ENCODE measurements at places on chromosomes 5 and 9. TPM values are rescaled to one million over a fixed set of nuclear protein-coding genes. Genes with fewer than 3 reads are reported as not detected.

Gene MRPL50
- 18.6 TPM for total RNA-seq

Gene SLC23A1
- 2.1 TPM for total RNA-seq

Gene IFNA21
- not detected for total RNA-seq

Gene PCDHB16
- total RNA-seq = not detected

Gene AIF1L
- total RNA-seq = 0.72 TPM

Gene CDKN2B-AS1
- 0.42 TPM for total RNA-seq

DNA sequence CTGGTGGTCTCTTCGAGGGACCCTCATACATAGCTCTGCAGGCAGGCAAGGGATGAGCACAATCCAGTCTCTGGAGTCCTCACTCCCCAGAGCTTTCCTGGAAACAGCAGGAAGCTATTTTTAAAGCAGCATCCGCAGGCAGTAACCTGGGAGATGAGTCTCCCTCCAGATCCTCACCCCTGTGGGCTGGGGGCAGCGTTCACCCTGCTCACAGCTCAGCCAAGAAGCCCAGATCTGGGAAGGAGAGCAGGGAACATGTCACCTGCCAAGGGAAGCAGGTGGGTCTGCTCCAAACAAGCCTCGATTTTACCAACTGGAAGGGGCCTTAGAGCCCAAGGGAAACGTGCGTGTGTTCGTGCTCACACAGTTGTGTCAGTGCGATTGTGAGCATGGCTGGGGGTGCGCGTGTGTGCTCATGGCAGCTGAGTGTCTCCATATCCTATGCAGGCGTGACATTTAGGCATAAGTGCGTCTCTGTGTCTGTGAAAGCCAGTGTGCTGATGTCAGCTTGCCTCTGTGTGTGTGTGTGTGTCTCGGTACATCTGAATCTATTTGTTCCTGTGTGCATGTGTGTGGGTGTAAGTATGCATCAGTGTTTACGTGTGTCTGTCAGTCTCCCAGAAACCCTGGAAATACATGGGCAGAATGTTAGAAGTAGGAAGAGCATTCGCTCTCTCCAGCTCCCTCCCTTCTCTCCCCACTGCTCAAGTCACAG is 40.6 kb upstream of the CPLX2 start:
- no peak overlapping the region for H3K4me3 ChIP-seq
- H3K36me3 ChIP-seq = no peaks in the 10 kb centered on the region
- H3K27me3 ChIP-seq = no peaks in the 10 kb centered on the region
- H3K27ac ChIP-seq = no peak overlapping the region
- no peaks in the 10 kb centered on the region for H3K4me1 ChIP-seq

DNA sequence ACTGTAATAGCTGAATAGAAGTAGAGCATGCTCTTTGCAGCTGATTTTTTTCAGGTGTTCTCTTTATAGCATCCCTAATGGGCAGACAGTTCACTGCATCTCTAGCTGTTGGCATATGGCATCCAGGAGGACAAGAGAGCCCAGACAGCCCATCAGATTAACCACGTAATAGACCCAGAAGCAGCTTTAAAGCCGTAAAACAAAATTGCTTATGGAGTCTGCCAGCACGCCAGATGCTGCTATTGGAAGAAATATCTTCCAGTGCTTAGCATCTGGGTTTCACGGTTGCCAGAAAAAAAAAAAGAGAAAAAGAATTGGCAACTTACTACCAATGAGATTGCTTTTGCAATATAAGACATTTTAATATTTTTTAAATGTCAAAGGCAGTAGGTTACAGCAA is 869.4 kb upstream of the NUDT12 start:
- no peak for DNase-seq
- H3K27me3 ChIP-seq = no peaks in the 10 kb centered on the region
- H3K36me3 ChIP-seq = no peaks in the 10 kb centered on the region
- H3K27ac ChIP-seq = no peak overlapping the region

DNA sequence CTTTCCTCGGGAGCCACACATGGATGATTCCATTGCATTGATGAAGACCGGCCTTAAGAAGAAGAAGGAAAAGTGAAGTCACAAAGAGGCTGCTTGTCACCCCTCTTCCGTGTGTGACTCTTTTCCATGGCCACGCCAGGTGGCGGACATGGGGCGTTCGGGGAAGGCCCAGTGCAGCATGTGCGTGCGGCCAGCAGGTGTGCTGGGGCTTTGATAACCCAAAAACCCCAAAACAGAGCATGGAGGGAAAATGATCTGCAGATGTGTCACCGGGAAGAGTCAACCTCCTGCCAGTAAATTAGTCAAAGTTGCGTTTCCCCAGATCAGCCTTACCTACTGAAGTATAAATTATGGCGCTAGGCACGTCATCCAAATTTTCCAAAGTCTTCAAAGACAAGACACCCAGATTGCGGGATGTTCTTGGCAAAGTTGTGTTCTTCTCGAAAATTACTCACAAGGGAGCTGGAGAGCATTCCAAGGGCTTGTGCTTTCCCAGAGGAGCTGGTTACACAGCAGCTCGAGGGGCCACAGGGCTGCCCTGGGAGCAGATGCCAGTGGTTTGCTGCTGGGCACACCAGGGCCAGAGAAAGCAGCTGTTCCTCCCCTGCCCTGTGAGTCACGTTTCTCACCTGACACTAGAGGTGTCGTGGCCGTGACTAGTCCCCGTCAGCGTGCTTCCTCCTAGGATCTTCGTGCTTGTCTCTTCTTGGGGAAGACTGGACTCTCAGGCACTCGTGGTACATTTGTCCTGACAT is 53.9 kb downstream of the IRX2 start:
- no peaks in the 10 kb centered on the region for H3K36me3 ChIP-seq
- no peaks in the 10 kb centered on the region for H3K4me1 ChIP-seq
- H3K4me3 ChIP-seq = no peak overlapping the region
- DNase-seq = no peak

GRCh38 chr5:3837506-3837905 is 241.9 kb downstream of the IRX1 start:
- H3K4me1 ChIP-seq = no peaks in the 10 kb centered on the region
- no peak overlapping the region for H3K4me3 ChIP-seq
- H3K27me3 ChIP-seq = no peaks in the 10 kb centered on the region
- DNase-seq = no peak
- no peaks in the 10 kb centered on the region for H3K36me3 ChIP-seq

DNA sequence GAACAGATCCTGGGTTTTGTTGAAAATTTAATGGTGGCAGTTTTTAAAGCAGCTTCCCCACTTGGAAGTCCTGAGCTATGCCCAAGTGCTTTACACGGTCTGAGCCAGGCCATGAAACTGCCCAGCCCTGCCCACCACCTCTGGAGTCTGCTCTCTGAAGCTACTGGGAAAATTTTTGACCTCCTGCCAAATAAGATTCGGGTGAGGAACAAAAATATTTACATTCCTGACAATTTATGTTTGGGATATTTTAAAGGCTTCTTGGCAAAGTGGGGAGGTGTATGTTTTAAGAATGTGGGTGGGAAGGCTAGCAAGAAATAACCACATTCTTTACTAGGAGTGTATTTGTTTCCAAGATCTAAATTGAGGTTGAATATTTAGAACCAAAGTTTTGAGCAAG is 50.0 kb downstream of the HACD4 start:
- H3K27ac ChIP-seq = no peak overlapping the region
- peaks cover 24% of the 10 kb centered on the region for H3K36me3 ChIP-seq
- no peaks in the 10 kb centered on the region for H3K27me3 ChIP-seq
- H3K4me1 ChIP-seq = no peaks in the 10 kb centered on the region

DNA sequence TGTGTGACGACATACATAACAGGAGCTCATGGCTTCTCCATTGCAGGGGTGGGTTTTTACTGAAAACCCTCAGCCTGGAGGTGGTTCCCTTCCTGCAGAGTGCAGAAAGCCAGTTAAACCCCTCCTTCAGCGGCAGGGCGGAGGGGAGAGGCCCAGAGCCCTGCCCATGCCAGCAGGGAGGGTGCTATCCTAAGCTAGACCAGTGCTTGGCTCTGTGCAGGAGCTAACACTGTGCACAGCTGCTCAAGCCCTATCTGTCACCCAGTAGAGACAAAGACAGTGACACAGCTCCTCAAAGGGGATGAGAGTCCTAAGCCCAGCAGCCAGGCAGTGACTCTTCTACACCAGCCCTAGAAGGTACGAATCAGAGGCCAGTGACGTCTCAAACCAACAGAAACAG is 70.0 kb upstream of the ZSWIM6 start:
- H3K36me3 ChIP-seq = no peaks in the 10 kb centered on the region
- H3K4me1 ChIP-seq = peaks cover 5% of the 10 kb centered on the region
- DNase-seq = no peak
- no peak overlapping the region for H3K4me3 ChIP-seq
- H3K27me3 ChIP-seq = peaks cover 8% of the 10 kb centered on the region

DNA sequence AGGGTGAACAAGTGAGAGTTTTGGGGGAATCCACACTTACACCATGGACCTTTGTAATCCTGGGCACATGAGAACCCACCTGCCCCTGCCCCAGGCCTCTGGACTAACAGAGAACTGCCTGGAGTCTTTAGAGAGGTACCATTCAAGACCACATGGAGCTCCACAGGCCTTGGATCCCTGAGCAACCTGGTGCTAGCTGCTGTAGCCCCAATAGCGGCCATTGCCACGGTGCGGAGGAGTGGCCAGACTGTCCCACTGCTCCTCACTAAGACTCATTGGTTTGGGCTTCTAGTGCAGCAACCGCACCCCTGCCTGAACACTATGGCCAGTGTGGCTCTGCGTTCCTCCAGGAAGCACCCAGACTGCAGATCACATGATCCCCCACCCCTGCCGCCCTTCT is 45.8 kb downstream of the OSMR start:
- no peaks in the 10 kb centered on the region for H3K36me3 ChIP-seq
- H3K27me3 ChIP-seq = peaks cover 21% of the 10 kb centered on the region
- no peak overlapping the region for H3K4me3 ChIP-seq
- DNase-seq = no peak

- no peak overlapping the region for H3K4me3 ChIP-seq
- H3K27ac ChIP-seq = no peak overlapping the region
These were observed 1417.0 kb upstream of the ACO1 start for GRCh38 chr9:30967476-30967875.

DNA sequence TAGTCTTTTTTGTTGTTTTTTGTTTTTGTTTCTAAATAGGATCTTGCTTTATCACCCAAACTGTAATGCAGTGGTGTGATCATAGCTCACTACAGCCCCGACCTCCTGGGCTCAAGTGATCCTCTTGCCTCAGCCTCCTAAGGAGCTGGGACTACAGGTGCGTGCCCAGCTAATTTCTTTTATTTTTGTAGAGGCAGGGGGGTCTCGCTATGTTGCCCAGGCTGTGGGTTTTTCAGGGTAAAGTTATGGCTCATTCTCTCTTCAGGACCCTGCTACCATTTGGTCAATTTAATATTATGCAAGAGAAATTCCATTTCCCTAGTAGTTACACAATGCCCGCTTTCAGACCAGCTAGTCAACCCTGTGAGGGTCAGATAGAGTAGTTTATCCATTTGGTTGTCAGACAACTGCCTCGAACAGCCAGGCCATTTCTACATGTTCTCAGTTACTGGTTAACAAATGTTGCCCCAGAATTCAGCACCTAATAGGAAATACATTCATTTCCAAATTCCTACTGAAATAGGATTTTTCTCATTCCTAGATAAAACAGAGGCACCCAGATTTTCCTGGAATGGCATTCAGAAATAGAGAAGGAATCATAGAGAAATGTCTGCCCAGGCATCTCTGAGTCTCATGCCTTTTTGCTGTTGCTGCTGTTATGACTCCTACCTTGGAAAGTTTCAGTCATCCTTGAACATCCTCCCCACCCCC is 6.4 kb upstream of the GLIS3 start:
- DNase-seq = peak; percentile 67
- H3K4me3 ChIP-seq = peak overlapping the region; percentile 60
- H3K4me1 ChIP-seq = peaks cover 52% of the 10 kb centered on the region
- H3K27me3 ChIP-seq = peaks cover 16% of the 10 kb centered on the region

DNA sequence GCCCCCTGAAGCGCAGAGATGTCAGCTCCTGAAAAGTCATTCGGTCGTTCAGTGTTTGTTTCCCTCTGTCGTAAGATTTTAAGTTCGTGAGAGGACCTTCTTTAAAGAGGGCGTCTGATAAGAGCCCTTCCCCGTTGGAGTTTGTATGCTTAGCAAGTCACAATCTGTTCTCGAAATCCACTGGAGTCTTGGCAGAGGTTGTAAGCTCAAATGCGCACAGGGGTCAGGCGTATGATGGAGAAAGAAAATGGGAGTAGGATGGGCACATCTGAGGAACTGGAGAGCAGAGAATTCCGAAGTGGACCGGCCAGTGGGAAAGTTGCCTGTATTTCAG is 710 bp downstream of the HSD17B4 start:
- H3K36me3 ChIP-seq = peaks cover 8% of the 10 kb centered on the region
- peak overlapping the region; percentile 85 for H3K27ac ChIP-seq
- H3K4me1 ChIP-seq = peaks cover 15% of the 10 kb centered on the region
- no peak for DNase-seq

DNA sequence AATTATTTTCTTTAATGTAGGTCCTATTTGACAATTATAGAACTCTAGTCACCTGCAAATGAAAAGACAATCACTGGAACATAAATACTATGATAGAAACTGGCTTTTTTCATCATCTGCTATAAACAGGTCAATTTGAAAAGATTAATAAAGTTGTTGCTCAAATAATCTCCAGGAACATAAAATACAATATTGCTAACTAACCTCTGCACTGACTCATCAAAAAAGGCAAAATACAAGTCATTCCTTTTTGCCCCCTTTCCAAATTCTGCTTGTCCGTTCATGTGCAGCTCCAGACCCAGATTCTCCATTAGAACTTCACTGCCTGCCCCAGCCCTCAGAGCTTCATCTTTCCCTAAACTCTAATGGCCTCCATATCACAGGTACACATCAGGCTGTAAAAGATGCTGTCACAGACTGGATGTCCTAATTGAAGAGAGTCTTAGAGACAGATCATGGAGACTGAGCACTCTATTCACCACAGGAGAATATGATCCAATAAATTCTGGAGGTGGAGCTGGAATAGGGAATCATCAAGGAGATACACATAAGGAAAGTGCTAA is 1.6 kb downstream of the DCTN4 start:
- H3K36me3 ChIP-seq = peaks cover 40% of the 10 kb centered on the region
- peaks cover 28% of the 10 kb centered on the region for H3K4me1 ChIP-seq
- peak overlapping the region; percentile 76 for H3K4me3 ChIP-seq
- peak overlapping the region; percentile 35 for H3K27ac ChIP-seq
- H3K27me3 ChIP-seq = no peaks in the 10 kb centered on the region

DNA sequence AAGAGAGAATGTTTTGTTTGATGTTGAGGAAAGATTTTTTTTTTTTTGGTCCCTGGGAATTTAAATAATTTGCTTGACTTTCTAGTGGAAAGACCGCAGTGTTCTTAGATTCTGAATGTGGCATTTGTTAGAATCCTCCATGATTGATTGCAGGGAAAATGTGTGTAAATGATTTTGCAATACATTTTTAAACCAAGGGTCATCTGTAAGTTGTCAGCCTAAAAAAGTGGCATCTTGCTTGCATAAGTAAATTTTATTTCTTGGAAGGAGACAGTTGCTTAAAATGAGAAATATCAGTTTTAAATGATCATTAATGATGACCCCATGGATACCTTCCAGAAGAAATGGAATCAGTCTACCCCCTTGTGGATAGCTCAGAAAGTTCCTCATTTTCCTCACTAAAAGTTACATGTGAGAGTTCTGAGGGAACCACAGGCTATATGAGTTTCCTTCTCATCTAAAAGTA is 105.1 kb upstream of the SLC25A48 start:
- H3K4me3 ChIP-seq = no peak overlapping the region
- H3K4me1 ChIP-seq = no peaks in the 10 kb centered on the region
- DNase-seq = no peak

- H3K4me3 ChIP-seq = no peak overlapping the region
- H3K36me3 ChIP-seq = no peaks in the 10 kb centered on the region
- DNase-seq = no peak
- H3K27ac ChIP-seq = no peak overlapping the region
These were observed 124.6 kb downstream of the SNCAIP start for GRCh38 chr5:122436615-122437014.

- peaks cover 35% of the 10 kb centered on the region for H3K27me3 ChIP-seq
- no peak for DNase-seq
- H3K36me3 ChIP-seq = no peaks in the 10 kb centered on the region
- no peak overlapping the region for H3K27ac ChIP-seq
- H3K4me1 ChIP-seq = no peaks in the 10 kb centered on the region
- no peak overlapping the region for H3K4me3 ChIP-seq
These were observed 4.3 kb downstream of the CXCL14 start for GRCh38 chr5:135574493-135574892.
